ENCODE measurements at places on chromosomes 6 and 20.

GRCh38 chr6:108564178-108564577 lies 3.5 kb downstream of the FOXO3 start:
- DNase-seq: no peak

- no peak for DNase-seq
Observed at GRCh38 chr20:2747676-2748235, 52.7 kb downstream of the CPXM1 start.

DNA sequence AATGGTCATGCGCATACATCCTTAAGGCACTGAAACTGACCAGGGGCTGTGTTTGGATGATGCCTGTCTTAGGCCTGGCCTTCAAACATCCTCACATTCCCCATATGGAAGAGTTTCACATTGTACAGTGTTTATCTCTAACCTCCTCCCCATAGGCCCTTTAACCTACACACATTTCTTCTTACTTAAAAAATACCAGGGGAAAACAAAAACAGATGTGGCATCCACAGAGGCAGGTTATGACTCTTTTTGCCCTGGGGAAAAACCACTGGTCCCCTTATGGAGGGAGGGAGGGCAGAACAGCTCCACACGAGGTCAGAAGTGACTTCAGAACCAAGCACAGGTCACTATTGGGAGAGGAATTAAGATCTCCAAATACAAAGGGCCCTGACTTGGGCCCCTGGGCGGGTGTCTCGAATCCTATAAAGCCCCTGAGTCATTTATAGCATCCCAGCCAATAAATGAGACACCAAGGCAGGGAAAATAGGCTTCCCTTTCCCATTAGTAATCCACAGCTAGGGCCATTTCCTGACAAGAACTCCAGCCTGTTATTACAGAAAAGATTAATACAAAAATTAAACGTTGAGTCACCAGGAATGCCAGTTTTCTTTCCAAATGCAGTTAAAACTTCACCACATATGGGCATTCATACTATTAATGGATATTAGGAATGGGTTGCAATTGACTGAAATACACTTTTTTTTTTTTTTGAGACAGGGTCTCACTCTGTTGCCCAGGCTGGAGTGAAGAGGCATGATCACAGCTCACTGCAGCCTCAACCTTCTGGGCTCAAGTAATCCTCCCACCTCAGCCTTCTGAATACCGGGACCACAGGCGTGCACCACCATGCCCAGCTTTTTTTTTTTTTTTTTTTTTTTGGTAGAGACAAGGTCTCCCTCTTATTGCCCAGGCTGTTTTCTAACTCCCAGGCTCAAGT lies 107.2 kb downstream of the ATP9A start:
- no peak for DNase-seq

GRCh38 chr20:40954521-40955165 lies 74.0 kb upstream of the TOP1 start:
- DNase-seq: no peak

DNA sequence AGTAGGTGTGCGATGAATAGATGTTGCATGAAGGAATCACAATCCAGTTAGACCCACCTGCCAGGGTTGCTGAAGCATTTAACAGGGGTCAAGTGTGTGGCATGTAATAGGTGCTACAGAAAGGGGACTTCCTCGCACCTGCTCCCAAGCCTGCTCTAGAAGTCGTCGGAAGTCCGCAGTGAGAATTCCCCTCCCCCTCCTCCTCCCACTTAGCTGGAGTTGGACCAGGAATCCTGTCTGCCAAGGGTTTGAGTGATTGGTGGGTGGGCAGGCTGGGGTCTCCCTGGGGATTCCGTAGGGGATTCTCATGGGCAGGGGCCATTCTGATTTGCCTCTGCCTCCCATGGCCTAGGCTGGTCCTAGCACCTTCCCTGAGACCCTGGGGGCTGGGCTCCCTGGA lies 10.3 kb downstream of the SCRT2 start:
- no peak for DNase-seq

DNA sequence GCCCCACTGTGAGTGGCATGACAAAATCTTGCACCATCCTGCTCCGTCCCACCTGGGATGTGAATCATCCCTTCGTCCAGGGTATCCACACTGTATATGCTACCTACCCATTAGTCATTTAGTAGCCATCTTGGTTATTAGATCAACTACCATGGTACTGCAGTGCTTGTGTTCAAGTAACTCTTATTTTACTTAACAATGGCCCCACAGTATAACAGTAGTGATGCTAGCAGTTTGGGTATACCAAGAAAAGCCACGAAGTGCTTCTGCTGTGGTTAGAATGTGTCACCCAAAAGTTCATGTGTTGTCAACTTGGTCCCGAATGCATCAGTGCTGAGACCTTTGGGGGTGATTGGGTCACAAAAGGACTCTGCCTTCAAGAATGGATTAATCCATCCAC lies 11.7 kb downstream of the OSER1 start:
- no peak for DNase-seq

DNA sequence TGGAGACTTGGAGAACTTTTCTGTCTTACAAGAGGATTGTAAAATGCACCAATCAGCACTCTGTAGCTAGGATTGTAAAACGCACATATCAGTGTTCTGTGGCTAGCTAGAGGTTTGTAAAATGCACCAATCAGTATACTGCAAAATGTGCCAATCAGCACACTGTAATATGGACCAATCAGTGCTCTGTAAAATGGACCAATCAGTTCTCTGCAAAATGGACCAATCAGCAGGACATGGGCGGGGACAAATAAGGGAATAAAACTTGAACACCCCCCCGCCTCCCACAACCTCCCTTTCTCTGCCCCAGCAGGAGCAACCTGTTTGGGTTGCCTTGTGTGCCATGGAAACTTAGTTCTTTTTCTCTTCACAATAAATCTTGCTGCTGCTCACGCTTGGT lies 12.8 kb upstream of the RPS10 start:
- no peak for DNase-seq

DNA sequence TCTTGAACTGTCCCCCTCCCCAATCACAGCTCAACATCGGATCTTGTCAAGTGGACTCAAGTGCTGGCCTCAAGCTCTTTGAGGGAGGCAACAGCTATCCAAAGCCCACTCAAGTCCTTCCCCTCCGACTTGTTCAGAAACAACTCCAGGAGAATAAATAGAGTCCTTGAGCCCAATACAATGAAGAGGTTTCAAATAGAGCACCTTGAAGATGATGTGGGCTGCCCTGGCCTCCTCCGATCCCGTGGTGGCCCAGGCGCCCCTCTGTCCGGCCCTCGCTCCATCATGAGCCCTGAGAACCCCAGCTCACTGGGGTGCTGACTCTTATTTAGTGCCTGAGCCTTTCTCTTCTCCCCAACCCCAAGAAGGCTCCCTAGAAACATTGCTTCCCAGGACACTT lies 164.3 kb upstream of the PMEPA1 start:
- no peak for DNase-seq

Data from NCI-H1930 (cell line).